ENCODE measurements at places on chromosomes 7 and 10.

DNA sequence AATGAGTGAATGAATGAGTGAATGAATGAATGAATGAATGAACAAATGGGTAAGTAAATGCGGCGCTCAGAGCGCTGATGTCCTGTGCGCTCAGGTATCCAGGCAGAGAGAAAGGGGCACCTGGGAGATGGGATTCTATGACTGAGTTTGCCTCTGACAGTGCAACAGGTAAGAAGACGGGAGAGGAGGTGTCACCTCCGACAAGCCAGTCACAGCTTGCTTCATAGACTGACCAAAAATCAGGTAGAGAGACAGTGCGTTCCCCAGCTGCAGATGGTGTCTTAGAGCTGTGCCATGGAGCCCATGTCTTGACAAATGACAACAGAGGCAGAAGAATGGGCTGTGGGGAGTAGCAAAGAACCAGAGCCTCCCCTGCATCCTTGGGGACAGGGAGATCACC is 327.3 kb downstream of the FGFR2 start:
- no peak for DNase-seq

DNA sequence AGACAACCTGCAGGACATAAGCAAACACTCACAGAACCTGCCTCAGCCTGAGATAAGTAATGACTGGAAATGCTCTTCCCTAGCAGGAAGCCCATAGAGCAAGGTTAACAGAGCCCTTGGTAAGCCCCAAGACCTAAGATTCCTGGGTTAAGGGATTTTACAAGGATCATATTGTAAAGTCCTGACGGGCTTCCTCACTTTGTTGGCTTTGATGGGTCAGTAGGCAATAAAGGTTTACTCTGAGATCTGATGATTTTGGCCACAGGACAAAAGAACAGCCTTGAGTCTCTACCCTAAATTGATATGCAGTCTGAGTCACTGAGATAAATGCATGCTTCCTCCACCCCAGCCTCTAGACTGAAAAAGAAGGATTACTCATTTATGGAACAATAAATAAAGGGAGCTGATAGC is 270.8 kb downstream of the HTR7 start:
- DNase-seq, result no peak

GRCh38 chr7:55128693-55129394 is 110.0 kb downstream of the EGFR start:
- no peak for DNase-seq

DNA sequence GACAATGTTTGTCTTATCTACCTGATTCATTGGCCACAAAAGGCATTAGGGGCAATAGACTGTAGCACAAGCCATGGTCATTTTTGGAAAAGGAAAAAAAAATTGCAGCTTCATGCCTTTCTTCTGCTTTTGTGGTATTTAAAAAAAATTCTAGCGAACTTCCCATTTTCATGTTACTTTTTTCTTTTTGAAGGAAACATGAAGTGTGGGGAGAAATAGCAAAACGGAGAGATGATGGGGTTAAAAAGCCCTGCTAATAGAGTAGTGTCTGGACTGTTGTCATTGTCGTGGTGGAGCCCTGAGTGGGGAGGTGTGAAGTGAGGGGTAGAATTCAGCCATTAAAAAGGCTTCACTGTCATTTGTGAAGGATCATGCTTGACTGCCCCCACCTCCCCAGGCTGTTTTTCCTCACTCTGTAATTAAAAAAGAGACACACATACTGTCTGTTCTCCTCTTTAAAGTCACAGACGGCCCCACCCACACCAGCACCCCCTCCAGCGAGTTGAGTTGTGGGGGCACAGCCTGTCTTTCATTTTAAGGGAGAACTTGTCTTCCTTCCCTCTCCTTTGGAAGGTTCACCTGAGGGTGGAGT is 272.4 kb downstream of the CREB5 start:
- DNase-seq, result no peak

DNA sequence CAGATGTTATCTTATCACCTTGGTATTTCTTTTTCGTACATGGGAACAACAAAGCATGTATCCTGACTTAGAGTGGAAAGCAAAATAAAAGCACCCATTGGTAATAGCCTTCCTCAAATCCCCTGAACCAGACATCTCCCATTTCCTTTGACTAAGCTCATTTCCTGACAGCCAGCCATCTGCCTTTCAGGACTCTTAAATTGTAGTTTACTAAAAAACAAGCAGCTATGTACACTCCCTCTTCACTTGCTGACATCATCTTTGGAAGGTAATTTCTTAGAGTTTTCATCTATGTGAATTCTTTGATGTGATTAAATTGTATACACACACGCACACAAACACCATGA is 40.7 kb downstream of the ARL4A start:
- DNase-seq, result no peak

GRCh38 chr7:124310934-124311390 is 278.1 kb upstream of the TMEM229A start:
- no peak for DNase-seq

GRCh38 chr10:35219292-35219691 is 92.6 kb downstream of the CREM start:
- peak; percentile 41 for DNase-seq

- no peak for DNase-seq
These were observed 49.8 kb downstream of the ZMIZ1 start for GRCh38 chr10:79118286-79119202.

DNA sequence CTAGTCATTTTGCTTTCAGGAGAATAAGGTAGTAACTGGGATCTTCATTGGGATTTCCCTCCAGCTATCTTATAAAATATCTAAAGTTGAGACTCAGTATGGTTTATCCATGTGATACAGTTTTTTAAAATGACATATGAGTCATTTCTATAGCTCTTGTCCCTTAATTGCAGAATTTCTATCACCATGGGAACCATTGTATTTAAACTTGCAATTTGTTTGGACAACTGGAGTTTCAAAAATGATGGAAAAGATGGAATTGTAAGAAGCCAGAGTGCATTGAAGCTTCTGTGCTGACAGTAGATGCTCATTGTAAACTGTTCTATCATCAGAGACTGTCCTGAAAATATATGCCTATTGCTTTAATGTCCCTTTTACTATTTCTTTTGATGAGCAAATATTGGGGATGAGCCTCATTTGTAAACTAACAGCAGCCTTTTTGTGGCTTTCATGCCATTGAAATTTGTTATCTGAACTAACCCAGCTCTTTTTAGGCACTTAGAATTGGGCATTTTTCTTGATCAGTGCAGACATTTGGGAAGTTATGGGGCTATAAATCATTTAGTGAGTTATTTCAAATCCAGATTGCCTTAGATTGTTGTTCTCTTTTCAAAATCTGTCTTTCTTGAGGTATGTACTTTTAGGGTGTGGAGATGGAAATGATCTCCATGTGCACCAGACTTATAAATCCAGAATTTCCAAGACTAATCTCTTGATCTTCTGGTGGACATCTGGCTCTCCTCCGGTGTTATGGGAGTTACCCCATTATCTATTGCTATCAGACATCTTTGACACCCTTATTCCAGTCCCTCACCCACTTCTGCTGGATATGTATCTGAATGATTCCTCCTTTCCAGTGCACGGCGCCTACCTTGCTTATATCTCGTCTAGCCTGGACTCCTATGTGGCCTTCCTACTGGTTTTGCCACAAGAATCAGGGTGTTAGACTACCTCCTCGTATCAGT is 159.0 kb downstream of the SND1 start:
- no peak for DNase-seq

GRCh38 chr7:2523461-2523936 is 3.9 kb downstream of the LFNG start:
- DNase-seq, result no peak

DNA sequence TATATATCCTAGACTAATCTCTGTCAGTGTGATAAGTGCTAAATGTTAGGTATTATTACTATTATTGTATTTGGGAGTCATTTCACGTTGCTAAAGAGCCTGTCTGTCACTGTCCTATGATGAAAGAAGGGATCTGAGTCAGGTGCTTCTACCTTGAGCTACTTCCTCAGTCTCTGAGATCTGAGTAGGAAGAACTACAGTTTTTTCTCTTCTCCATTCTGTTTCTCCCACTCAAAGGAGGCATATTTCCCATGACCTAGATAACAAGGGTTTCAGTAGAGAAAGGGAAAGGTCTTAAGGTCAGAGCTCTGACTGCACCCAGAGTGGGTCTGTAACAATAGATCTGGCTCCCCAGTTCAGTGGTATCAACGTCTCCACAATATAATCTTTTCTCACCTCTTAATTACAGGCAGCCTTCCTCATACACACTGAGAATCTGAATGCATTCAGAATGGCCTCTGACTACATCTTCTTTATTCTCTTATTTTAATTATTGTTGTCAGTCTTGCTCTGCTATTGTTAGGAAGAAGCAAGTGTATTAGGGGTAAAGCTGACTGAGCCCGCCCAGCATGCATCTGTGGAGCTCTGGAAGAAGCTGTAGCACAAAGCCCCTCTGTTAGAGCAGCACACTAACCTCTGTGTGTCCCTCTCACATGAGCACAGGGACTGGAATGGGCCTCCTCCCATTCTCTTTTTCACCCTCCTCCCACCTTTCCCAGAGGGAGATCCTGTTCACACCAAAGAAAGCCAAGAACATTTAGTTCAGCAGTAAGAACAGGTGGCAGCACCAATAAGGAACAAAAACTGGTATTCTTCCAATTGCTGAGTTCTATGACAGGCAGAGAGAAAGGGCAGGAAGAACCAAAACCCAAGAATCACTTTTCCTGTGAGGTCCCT is 38.1 kb downstream of the USP54 start:
- no peak for DNase-seq

GRCh38 chr7:132643302-132643701 is 67.0 kb upstream of the PLXNA4 start:
- DNase-seq, result no peak
